ENCODE measurements at places on chromosomes 1 and 21.

DNA sequence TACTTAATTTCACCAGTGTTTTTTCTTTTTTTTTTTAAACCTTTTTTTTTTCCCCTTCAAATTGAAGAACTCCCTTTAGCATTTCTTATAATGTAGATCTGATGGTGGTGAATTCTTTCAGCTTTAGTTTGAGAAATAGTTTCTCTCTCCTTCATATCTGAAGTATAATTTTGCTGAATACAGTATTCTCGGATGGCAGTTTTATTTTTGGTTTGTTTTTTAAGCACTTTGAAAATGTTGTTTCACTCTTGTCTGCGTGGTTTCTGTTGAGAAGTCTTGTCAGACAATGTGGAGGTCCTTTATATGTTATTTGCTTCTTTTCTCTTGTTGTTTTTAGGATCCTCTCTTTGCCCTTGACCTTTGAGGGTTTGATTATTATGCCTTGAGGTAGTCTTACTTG is 135.1 kb downstream of the RPS6KC1 start:
- DNase-seq = no peak

- DNase-seq = no peak
Observed at GRCh38 chr1:77031106-77031662, 163.9 kb downstream of the ST6GALNAC5 start.

GRCh38 chr1:226741009-226741408 is 1.9 kb upstream of the ITPKB start:
- DNase-seq = no peak

DNA sequence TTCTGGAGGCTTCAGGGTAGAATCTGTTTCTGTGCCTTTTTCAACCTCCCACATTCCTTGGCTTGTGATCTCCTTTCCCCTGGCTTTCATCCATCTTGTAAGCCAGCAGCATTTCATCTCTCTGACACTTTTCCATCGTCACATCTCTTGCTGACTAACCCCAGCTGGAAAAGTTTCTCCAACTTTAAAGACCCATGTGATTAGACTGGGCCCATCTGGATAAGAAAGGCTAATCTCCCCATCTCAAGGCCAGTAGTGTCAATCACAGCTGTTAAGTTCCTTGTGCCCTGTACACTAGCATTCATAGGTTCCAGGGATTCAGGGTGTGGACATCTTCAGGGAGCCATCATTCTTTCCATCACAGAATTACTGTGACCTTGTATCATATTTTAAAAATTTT is 452.1 kb downstream of the TTLL7 start:
- no peak for DNase-seq

GRCh38 chr21:46066591-46067331 is 31.2 kb upstream of the COL6A2 start:
- DNase-seq = no peak

GRCh38 chr1:106360252-106360651 is 696.2 kb upstream of the PRMT6 start:
- DNase-seq = no peak

- no peak for DNase-seq
Observed at GRCh38 chr1:53430261-53430660, 28.9 kb upstream of the DMRTB1 start.

DNA sequence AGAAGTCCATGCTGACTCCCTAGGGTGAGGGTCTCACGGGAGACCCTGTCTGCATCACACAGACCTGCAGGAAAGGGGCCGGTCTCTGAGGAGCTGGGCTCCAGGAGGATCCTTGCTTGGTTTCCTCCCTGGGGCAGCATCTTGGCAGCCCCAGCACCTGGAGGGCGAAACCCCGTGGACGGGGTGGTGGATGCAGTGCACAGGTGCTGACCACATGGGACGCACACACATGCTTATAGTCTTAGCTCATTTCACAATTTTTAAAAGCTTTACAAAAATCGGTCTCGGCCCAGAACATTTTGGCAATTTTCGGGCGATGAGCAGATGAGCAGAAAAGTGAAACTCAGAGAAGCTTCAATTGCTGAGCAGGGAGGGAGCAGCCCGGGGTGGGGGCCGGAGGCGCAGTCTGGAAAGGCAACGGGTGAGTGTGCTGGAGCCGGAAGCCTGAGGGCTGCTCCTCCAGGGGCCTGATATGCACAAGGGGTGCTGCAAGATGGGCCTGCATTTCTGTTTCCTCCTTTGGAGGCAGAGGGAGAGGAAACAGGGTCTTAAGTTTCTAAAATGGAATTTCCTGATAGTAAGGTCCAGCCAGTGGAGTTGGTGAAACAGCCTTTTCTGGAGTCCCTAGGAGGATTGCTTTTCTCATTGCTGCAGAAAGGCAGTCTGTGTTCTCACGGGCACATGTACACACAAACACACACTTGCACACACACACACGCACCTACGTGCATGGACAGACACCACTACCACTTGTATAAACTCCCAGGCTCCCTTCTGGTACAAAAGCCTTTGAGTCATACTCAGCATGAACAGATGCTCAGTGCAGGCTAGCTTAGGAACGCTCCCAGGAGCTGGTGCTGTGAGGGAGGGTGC is 60.6 kb downstream of the SCCPDH start:
- no peak for DNase-seq

DNA sequence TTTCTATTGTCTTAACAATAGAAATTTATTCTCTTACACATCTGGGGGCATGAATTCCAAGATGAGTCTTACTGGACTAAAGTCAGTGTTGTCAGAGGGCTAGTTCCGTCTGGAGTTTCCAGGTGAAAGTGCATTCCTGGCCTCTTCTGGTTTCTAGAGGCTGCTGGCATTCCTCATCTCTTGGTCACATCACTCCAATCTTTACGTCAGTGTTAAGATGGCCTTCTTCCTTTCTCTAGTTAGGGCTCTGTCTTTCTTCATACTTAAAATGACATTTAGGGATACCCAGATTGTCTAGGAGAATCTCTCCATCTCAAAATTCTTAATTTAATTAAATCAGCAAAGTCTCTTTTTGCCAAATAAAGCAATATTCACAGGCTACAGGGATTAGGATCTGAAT is 13.3 kb upstream of the PDC start:
- no peak for DNase-seq

GRCh38 chr21:36747041-36747814 is 48.3 kb downstream of the SIM2 start:
- DNase-seq = no peak

- DNase-seq = no peak
Observed at GRCh38 chr1:114468047-114468446, 43.0 kb downstream of the TRIM33 start.

DNA sequence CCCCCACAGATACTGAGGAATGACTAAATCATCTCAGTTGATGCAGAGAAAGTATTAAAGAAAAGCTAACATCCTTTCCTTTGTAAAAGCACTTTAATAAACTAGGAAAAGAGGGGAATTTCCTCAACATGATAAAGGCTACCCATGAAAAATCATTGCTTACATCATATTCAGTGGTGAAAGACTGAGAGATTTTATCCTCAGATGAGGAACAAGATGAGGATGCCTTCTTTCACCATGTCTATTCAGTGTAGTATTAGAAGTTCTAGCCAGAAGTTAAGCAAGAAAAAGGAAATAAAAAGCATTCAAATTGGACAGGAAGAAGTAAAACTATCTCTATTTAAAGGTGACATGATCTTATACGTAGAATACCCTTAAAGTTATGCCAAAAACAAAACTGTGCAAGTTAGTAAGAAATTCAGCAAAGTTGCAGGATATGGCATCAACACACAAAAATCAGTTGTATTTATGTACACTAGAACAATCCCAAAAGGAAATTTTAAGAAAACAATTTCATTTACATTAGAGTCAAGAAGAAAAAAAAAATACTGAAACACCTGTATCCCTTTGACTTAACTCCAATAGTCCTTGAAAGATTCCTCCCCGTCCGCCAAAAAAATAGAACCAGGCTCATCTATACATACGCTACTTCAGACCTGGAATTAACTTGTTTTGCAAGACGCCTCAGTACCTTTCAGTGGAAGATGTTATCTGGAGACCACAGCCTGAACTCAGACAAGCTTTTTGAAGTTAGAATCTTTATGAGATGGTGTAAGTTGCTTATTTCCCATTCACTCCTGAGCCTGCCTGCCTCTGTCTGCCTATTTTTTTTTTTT is 17.5 kb downstream of the ZMYM4 start:
- no peak for DNase-seq

DNA sequence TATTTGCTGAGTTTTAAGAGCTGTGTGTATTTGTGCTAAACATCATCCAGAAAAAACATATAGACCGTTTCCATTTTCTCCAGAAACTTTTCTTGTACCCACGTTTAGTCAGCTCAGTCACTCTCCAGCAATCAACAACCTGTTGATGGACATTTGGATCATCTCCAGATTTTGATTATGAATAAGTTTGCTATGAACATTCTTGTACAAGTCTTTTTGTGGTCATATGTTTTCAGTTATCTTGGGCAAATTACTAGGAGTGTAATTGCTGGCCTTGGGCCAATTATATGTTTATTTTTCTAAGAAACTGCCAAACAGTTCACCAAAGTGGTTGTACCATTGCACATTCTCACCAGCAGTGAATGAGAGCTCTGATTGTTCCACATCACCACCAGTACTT is 221.8 kb downstream of the CENPF start:
- no peak for DNase-seq

DNA sequence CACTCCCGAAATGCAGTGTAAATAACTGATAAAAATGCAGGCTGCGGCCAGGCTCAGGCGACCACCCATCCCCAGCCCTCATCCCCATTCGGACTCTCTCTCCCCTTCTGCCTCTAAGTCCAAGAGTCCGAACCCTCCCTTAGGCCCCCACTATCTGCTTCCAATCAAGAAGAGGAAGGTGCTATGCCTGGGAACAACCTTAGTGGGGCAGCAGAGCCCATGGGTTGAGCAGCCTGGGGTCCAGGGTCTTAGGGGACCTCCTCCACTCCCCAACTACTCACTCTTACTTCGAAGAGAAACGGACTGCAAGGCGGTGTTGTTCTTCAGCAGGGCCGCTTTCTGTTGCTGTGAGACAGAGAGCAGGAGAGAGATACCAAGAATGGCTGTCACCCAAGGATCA is 12.2 kb downstream of the ARHGEF2 start:
- no peak for DNase-seq

DNA sequence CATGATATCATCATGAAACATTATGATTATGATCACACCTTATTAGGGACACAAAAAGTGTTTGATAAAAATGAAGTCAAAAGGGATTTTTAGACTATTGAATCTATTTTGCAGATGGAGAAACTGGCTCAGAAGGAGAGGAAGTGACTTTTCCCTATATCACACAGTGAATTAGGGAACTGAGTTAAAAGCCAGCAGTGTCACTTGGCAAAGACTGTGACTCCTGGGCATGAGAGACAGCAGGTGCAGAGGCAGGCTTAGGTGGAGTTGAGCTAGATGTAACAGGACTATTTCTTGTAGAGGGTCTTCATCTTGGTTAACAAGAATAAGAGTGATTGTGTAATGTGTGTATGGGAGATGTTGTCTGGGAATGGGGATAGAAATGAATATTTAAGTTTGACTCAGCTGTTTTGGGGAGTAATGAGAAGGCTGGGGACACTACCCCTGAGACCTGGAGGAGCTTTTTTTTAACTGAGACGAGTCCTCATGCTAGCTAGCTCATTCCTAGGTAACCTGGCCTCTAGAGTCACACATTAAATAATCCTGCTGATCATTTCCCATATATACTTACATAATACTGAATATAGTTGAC is 1.0 kb upstream of the CD84 start:
- no peak for DNase-seq

GRCh38 chr1:30615816-30616590 is 107.4 kb downstream of the MATN1 start:
- no peak for DNase-seq

- DNase-seq = no peak
Observed at GRCh38 chr1:15017120-15017519, 136.4 kb upstream of the TMEM51 start.

DNA sequence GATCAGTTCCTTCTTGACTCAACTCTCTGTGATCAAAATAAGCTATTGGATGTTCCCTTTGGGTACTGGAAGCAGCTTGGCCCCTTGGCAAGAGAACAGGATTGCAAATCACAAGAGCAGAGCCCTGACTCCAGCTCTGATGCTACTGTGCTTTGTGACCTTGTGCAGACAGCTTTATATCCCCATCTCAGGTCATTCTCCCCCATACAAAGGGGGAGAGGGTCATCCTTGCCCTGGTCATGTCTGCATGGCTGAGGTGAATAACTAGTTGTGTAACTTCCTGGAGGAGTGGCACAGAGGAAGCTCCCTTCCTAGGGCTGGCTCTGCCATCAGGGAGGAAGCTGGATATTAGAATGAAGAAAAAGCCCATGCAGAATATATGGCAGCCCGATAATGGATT is 142.9 kb downstream of the DHRS3 start:
- DNase-seq = no peak

- DNase-seq = no peak
Observed at GRCh38 chr1:203743091-203743571, 21.9 kb upstream of the LAX1 start.

- no peak for DNase-seq
Observed at GRCh38 chr1:152061952-152062351, 25.1 kb upstream of the S100A11 start.

DNA sequence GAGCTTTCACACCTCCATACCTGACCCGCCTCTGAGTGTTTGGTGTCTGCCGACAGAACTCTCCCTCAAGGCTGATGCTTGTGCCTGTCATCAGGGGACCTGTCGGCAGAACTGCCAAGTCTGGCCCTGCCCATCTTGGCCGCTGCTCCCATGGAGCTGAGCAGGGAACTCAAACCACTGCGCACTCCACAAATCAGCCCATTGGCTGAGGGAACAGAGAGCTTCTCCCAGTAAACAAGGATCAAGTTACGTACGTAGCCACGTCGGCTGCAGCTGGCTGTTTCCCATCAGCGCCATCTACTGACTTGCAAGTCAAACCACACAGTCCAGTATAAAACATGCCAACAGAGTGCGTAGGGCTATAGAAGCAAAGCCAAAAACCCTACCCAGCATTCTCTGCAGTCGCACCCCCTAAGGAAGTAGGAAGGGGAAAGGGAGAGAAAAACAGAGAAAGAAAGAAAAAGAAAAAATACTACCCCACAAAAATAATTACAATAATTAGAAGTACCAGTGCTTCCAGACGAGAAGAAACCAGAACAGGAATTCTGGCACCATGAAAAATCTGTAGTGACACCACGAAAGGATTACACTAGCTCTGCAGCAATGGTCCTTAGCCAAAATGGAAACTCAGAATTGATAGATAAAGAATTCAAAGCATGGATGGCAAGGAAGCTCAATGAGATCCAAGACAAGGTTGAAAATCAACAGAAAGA is 13.1 kb downstream of the KRTAP13-1 start:
- no peak for DNase-seq

DNA sequence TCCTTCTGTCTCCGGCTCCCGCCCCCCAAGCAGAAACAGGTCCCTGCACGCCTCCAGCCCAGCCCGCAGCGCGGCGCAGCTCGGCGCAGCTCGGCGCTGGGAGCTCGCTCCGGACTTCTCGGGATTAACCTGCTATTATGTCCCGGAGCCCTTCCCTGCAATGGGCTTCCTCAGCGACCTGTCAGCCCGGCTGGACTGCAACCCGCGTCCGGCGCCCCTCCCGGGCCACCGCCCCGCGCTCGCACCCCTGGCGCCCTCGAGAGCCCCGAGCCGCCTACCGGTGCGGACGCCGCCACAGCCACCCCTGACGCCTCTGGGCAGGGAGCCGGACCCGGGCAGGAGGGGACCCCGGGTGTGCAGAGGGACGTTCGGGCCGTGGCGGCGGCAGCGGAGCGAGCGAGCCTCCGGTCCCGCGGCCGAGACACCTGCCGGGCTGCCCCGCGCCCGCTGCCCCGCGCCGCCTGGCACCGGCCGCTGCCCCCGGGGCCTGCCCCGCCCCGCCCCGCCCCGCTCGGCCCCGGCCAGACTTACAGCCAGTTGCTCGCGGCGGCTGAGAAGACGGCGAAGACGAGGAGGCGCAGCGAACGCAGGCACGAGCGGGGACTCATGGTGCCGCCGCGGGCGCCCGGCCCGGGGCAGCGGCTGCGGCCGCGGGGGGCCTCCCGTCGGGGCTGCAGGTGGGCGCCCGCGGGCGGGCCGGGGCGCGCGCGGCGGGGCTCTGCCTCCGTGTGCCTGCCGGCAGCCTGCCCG is 407 bp downstream of the WNT4 start:
- no peak for DNase-seq

All from stimulated activated CD4-positive, alpha-beta T cell treated with anti-CD3 and anti-CD28 coated beads, Interleukin-12 subunit alpha, Interleukin-12 subunit beta, amount 100 ng/mL, for 4 hours (primary cell).